ACHN (cell line): ENCODE measurements at places on chromosomes 3 and 15.

GRCh38 chr15:72230197-72231065, 559 bp downstream of the PKM start:
- peak; percentile 87 for DNase-seq

GRCh38 chr3:71166339-71167240, 416.9 kb downstream of the FOXP1 start:
- no peak for DNase-seq

DNA sequence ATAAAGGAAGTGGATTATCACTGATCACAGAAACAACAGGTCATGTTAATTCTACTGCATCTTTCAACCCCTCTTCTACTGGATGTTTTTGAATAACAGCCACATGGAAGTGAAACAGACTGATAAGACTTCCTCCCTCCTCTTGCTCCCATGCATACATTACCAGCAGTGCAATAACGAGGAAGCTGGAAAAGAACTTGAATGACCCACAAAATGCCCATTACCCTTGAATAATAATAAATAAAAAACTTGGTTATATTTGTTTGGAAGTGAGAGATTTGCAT, 51.6 kb downstream of the RARB start:
- no peak for DNase-seq

GRCh38 chr15:39267685-39268084, 313.2 kb upstream of the THBS1 start:
- no peak for DNase-seq

- no peak for DNase-seq
Observed at GRCh38 chr15:61017109-61017508, 212.0 kb downstream of the RORA start.

DNA sequence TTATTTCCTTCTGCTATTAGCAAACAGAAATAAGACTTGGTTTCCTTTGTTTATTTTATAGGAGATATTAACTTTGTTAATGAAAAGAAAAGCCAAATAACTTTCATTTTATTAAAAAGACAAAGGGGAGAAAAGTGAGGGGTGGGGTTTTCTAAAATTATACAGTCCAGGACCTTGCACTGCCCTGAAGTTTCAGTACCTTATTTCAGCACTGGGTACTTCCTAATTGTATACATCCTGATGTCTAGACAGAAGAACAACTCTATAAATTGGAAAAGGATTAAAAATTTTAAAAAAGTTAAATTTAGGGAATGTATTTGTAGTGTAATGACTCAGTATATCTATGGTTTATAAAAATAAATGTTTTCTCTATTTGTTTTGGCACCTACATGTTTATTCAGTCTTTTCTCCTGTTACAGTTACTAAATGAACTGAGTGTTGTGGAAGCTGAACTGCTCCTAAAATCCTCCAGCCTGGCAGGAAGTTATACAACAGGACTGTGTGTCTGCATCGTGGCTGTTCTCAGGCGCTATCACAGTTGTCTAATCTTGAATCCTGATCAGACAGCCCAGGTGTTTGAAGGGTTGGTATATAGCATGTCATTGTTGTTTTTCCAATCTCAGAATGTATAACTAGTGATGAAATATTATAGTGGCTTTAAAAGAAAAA, 27.6 kb upstream of the P2RY13 start:
- DNase-seq, result no peak

GRCh38 chr3:157061265-157061664, 98.7 kb downstream of the CCNL1 start:
- DNase-seq, result no peak

GRCh38 chr3:61564395-61565059, 3.2 kb downstream of the PTPRG start:
- DNase-seq, result peak; percentile 16

- no peak for DNase-seq
Observed at GRCh38 chr15:64182859-64183370, 20.1 kb upstream of the PPIB start.

DNA sequence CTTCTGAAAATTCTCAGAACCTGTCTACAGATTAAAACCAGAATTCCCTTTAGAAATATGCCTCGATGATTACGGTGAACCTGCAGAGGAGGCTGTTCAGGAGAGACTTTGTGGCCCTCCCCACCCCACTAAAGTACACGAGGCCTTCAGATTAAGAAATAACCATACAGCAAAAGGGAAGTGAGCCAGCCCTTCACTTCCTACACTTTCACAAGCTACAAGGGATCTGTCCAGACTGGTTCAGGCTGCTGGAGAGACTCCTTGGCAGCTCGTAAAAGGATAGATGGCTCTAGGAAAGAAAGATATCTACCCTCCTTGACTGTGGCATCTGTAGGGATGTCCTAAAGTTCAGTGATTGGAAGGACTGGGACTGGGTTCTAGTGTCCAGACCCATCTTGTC, 102.6 kb downstream of the ALDH1A2 start:
- no peak for DNase-seq

DNA sequence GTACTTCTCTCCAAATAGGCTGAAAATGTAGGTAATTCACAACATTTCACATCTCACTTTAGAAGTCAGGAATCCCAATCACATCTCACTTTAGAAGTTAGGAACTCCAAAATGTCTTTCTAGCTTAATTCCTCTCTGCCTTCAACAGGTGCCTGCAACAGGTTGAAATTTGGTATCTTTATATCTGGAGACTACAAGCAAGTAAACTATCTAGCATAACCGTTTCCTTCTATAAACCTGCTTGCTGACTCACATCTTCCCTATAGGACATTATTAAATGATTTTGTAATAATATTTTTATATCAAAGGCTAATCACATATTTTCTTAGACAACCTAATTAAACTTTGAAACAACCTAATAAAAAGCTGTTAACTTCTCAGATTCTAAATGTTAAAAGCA, 18.2 kb downstream of the RFX7 start:
- DNase-seq, result no peak

DNA sequence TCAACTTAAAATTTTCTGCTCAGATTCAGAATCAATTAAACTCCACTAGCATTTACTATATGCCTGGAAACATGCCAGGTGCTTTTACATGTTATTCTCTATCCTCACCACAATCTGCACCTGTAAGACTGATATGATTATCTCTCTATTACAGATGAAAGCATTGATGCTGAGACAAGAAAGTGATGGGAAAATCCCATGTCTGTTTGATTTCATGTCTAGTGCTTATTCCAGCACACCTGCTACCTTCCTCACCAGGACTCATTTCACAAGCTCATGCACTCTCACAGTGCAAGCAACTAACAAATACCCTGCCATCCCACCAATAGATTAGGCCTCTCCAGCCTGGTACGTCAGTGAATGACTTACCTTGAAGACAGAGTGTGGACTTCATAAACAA, 25.0 kb upstream of the BCL6 start:
- no peak for DNase-seq
